Uterus (tissue), 4 donors: ENCODE measurements at places on chromosomes 6 and 20. TPM values are rescaled to one million over a fixed set of nuclear protein-coding genes. Genes with fewer than 3 reads are reported as not detected.

The DSP gene
- 3.8 TPM for total RNA-seq

The NT5E gene
- total RNA-seq: 72.1 TPM

The SLC25A27 gene
- 47.2 TPM for total RNA-seq

The SIRPB1 gene
- total RNA-seq: not detected

- DNase-seq: no peak
Observed at GRCh38 chr6:25645916-25646315, 6.1 kb upstream of the SCGN start.

GRCh38 chr6:23841116-23841515 is 284.9 kb upstream of the NRSN1 start:
- DNase-seq: no peak

GRCh38 chr6:149480502-149481280 is 4.1 kb downstream of the ZC3H12D start:
- DNase-seq: no peak

- DNase-seq: no peak
Observed at GRCh38 chr20:17896193-17896723, 72.3 kb downstream of the SNX5 start.

DNA sequence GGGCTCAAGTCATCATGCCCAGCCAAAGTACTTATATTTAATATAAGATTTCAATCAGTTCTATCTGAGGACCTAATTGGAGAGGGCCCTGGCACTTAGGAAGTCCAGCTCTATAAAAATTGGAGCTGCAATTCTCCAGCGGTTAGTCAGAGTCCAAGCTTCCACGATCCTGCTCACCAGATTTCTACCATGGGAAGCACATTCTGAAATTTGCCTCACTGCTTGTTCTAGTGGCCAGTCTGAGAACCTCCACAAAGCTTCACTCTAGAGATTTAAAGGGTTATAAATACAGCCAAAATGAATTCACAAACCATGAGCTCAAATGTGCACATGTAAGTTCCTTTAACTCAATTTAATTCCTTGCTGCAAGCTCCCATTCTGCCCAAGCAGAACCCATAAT is 33.5 kb downstream of the PNLDC1 start:
- DNase-seq: no peak

- DNase-seq: no peak
Observed at GRCh38 chr20:7703551-7703961, 236.7 kb downstream of the HAO1 start.

GRCh38 chr6:99341862-99342455 is 7.5 kb downstream of the FAXC start:
- no peak for DNase-seq

DNA sequence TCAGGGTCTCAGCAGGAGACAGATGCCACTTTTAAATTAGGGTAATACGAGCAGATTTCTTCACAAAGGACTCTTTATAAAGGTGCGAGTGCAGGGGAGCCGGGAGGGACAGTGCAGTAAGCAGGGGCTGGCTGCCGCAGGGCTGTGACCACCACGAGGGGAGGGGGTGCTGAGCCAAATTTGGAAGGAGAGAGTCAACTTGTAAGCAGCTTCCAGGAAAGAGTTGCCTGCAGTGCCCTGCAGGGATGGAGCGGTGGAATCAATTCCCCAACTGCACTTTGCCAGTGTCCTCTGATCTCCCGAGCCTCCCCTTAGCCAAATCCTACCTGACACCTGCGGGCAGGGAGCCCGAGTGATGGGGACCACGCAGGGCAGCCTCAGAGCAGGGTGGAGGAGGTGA is 13.9 kb upstream of the CCDC167 start:
- DNase-seq: no peak

DNA sequence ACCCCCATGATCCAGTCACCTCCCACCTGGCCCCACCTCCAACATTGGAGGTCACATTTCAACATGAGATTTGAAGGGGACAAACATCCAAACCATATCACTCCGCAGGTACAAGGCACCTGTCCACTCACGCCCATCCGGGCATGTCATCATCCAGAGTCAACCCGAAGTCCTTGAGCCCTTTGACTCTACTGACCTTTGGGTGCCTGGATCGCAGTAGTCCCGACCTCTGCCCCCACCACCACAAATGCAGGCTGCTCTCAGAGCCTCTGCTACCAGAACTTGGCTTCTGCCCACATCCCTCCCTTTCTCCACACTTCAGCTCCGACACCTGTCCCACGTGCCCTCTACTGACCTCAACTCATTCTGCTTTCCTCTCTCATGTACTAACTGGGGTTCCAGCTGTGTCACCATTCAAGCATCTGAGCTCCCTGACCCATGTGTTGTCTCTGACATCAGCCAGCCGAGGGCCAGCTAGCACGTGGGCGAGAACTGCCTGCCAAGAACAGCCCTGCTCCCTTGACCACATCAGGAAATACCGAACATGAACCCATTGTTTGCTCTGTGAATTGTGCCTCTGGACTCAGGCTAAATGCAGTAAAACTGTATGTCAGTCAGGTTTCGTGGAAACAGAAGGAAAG is 498.3 kb upstream of the SULF2 start:
- DNase-seq: peak; percentile 59

- no peak for DNase-seq
Observed at GRCh38 chr6:127397729-127398630, 54.6 kb upstream of the ECHDC1 start.

- no peak for DNase-seq
Observed at GRCh38 chr6:129498950-129499842, 210.8 kb downstream of the ARHGAP18 start.

GRCh38 chr6:119444642-119445557 is 95.3 kb upstream of the MAN1A1 start:
- no peak for DNase-seq
